Effector CD8-positive, alpha-beta T cell (primary cell): ENCODE measurements at places on chromosomes 3 and 15.
A peak's percentile ranks its signal among the peaks of the same experiment; 100 is the strongest.

DNA sequence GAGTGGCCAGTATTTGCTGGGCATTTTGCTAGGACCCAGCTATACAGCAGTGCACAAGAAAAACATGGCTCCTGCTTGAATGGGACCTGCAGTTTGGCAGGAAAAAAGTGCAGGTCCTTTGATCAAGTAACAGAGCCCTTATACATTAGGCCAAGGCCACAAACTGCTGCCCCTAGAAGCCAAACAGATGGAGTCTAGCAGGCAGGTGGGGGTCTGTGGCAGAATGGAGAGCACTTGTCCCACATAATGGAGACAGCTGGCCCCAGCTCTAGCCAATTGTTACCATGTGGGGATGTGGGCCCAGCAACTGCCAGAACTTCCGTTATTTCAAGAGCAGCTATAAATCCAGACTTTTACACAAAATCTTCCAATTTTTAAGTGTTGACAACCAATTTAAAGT, 79.3 kb downstream of the SHQ1 start:
- no peak for DNase-seq

- no peak for DNase-seq
These were observed 134.1 kb downstream of the PDZRN3 start for GRCh38 chr3:73490453-73491286.

DNA sequence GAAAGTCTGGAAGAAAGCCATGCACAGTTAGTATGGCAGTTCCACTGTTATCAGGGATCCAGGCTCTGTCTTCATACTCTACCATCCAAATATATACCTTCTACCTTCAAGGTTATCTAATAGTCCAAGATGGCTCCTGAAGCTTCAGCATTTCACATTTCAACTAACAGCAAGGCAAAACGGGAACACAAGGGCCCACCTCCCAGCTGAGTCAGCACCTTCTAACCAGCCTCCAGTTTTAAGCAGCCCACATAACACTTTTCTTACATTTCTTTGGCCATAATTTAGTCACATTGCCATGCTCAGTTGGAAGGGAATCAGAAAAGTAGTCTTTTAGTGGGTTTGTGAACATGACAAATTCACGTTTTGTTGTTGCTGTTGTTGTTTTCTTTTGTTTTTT, 15.4 kb upstream of the MSL2 start:
- DNase-seq: no peak

DNA sequence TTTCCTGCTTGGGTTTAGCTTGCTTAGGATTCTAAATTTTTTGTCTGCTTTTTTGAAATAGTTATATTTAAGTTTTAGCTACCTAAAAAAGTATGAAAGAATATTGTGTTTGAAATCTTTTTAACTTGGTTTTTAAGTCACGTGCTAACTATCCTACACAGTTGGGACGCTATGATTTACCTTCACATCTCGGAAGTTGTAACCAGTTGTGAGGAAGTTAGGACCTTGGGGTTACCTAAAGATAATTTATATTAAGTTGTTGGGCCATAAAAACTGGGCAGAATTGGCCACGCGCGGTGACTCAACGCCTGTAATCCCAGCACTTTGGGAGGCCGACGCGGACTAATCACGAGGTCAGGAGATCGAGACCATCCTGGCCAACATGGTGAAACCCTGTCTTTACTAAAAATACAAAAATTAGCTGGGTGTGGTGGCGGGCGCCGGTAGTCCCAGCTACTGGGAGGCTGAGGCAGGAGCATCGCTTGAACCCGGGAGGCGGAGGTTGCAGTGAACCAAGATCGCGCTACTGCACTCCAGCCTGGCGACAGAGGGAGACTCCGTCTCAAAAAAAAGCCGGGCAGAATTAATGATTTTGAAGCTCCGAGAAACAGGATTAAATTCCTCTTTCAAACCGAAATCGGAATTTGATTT, 1.0 kb downstream of the ZFAND6 start:
- DNase-seq: no peak

DNA sequence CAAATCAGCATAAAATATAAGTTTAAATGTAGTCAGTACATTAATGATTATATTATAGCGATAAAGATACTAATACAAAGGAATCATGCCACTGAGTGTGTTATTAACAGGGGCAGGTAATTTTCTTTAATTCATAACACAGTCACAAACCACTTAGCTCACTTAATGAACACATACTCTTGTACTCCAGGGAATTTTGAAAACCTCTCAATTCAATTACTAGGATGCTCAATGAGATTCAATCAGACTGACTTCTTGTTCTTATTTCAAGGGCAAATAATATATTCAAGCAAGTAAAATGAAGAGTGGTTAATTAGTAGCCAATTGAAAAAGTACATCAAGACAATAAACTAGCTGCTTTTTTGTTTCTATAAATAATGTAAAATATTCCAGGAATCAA, 5.8 kb upstream of the SUCNR1 start:
- no peak for DNase-seq

DNA sequence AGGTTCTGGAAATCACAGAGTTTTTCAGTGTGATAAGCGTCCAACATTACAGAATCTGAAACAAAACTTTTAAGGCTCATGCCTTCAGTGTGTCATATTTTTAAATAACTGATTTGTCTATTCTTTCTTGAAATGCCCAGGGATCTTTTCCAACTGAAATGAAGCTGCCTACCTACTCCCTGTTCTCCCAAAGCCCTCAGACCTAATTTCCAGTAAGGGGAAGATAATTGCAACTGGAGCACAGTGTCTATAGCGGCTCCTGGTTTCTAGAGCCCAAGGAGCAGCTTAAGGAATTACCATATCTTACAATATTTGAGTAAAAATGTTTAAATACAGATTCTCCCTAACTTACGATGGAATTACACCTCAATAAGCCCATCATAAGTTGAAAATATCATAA, 33.0 kb downstream of the LRRC2 start:
- no peak for DNase-seq

DNA sequence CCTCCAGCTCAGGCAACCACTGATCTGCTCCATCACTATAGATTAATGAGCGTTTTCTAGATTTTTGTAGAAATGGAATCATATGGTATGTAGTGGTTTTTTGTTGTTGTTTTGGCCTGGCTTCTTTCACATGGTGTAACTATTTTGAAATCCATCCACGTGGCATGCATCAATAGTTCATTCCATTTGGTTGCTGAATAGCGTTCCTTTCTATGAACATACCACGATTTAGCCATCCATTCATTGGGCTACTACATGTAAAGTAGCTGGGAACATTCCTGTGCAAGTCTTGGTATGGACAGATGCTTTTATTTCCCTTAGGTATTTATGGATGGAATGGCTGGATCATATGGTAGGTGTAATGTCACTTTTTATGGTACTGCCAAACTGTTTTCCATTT, 10.7 kb upstream of the CHSY1 start:
- no peak for DNase-seq

DNA sequence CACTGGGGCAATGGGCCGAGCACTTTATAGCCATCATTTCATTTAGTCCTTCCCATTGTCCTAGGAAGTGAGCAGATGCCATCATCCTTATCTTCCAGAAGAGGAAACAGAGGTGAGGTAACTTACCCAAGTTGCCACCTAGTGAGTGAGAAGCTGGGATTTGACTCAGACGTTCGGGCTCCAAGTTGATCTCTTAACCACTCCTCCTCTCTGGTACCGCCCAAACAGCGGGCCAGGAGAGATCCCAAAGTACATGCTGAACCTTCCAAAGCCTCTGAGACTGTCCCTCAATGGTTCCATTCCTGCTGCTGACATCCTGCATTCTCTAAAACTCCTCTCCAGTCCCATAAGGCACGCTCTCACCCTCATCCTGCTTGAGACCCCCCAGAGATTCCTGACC, 56.2 kb downstream of the EXOG start:
- no peak for DNase-seq

GRCh38 chr15:31325595-31326155, 960 bp upstream of the KLF13 start:
- DNase-seq: peak; percentile 54

DNA sequence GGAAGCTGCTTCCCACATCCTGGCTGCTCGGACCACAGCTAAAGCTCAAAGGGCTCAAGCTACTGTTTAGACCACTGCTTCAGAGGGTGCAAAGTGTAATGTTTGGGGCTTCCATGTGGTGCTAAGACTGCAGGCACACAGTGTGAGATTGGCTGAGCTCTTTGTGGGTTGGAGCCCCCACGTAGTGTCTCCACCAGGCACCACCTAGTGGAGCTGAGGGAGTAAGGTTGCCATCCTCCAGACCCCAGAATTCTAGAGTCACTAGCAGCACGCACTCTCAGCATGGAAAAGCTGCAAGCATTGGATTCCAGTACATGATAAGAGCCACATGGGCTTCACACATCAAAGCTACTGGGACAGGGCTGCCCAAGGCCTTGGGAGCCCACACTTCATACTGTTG, 9.3 kb downstream of the MKRN3 start:
- no peak for DNase-seq

DNA sequence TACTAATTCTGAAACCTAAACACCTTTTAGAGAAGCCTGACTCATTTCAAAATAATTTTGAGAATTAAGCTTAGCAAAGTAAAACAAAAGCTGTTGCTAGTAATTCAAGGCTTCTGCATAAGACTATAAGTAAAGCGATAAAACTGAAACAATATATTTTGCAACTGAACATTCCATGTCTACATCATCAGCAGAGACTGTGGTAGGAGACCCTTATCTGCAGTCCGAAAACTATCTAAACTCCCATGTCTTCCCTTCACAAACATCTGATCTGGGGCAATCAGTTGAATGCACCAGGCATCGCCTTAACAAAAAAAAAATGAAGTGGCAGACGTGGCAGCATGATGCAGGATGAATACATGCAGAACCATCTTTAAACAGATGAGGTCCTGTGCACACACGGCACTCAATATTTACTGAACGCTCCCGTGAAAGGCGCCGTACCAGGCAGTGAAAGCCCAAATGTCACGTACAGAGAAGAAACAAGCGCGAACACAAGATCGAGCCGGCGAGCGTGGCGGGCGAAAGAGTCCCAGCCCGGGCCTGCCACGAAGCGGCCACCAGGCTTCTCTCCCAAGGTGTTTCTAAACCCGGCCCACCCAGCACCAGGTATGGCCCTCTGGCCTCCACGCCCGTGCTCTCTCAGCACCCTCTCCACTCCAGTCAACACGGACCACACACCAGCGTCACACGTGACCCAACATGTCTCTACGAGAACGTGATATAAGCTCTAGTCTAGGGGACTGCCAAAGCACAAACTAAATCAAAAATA, 63.0 kb downstream of the CHSY1 start:
- DNase-seq: no peak

- DNase-seq: no peak
These were observed 78.2 kb upstream of the STAC start for GRCh38 chr3:36302158-36302509.

GRCh38 chr3:52529376-52530333, 4.0 kb downstream of the NT5DC2 start:
- no peak for DNase-seq

- DNase-seq: peak; percentile 24
These were observed 94.4 kb downstream of the DNASE1L3 start for GRCh38 chr3:58116161-58116955.

- no peak for DNase-seq
These were observed 98.1 kb upstream of the BFSP2 start for GRCh38 chr3:133301731-133302130.

DNA sequence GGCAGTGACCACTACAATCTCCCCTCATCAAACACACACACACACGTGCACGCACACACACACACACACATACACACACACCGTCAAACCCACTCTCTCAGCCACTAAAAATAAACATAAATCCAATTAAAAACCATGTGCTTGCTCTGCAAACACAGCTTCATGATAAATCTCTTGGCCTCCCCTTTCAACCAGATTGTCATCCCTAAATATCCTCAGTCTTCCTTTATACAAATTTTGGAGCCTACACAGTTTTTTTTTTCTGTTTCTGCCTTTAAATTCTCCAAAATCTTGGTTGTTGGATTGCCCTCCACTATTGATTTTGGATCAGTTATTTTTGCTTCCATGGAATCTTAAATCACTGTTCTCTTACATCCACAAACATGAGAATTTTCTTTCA, 245.6 kb downstream of the SATB1 start:
- no peak for DNase-seq

DNA sequence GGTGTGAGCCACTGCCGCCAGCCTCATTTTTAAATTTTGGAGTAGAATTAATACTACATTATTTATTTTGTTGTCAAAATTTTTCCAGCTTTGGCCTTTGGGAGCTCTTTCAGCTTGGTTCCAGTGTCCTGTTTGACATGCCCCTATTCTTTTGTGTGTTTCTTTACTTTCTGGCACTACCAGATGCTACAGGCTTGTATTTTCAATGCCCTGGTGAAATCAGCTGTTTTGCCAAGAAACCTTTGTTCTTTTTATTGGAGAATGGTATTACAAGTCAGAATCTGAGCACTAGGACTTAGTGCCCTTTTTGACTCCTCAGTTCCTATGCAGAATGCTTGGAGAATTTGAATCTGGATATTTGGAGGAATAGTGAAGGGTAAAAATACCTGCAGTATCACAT, 26.6 kb downstream of the RNF111 start:
- DNase-seq: no peak

DNA sequence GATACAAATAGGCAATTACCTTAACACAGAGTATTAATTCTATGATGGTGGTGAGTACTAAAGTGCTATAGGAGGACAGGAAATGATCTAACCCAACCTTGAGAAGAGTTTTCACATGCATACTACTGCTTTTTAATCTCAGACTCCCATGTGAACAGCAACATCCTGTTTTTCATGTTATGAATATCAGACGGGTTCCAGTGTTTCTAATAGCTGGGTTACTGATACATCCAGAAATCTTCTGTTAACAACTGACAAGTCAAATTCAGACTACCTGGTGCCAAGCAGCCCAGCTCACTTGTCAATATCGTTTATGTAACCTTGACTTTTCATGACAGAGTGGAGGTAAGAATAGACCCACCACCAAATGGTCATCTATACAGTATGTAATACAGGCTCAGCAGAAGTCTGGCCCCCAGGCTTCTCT, 220.2 kb upstream of the COL8A1 start:
- no peak for DNase-seq
